ENCODE measurements at places on chromosomes 12 and 14.

DNA sequence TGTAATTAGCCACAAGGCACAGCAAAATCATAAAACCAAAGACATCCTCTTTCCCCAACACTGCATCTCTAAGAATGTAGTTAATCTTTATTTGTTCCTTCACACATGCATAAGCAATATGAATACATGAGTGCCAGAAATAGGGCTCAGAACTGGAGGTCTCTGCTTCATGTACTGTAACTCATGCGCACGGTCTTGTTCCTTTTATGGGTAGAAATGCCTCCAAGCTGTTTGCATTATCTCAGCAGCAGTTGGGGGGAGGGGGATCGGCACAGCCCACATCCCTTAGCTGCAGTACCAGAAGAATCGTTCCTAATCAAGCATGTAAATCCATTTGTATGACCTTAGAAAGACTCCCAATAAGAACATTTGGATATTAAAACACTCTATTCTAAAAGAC, 20.0 kb downstream of the RHOJ start:
- DNase-seq = no peak

DNA sequence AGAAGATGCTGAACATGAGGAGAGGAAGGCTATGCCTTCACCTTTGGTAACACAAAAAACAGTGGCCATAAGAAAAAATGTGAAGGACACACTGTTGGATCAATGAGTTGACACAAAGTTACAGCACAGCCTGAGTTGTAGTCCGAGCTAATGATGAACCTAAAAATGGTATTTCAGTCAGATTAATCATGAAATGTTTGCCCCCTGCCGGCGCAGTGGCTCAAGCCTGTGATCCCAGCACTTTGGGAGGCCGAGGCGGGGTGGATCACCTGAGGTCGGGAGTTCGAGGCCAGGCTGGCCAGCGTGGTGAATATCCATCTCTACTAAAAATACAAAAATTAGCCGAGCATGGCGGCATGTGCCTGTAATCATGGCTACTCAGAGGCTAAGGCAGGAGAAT, 1.3 kb upstream of the CAPRIN2 start:
- no peak for DNase-seq

DNA sequence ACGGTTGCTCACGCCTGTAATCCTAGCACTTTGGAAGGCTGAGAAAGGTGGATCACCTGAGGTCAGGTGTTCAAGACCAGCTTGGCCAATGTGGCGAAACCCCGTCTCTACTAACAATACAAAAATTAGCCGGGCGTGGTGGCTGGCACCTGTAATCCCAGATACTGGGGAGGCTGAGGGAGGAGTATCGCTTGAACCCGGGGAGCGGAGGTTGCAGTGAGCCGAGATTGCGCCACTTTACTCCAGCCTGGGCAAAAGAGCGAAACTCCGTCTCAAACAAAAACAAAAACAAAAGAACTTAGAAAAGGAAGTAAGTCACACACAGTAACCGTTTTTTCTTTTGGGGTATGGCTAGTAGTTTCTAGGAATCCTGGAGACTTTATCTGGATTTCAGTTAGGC, 1.7 kb upstream of the PALS1 start:
- no peak for DNase-seq

DNA sequence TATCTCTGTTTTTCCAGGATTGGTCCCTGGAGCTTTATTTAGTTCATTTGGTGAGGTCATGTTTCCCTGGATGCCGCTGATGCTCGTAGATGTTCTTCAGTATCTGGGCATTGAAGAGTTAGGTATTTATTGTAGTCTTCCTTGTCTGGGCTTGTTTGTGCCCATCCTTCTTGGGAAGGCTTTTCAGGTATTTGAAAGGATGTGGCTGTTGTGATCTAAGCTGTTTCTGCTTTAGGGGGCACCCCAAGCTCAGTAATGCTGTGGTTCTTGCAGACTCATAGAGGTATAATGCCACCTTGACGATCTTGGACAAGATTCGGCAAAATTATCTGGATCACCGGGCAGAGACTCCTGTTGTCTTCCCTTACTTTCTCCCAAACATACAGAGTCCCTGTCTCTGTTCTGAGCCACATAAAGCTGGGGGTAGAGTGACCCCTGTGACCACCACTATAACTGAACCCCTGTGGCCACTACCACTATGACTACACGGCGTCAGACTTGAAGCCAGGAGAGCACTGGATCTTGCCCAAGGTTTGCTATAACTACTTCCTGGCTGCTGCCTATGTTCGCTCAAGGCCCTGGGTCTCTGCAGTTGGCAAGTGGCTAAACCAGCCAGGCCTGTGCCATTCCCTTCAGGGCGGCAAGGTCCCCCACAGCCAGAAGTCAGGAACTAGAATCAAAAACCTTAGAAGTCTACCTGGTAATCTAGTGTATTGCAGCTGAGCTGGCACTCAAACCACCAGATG, 40.9 kb downstream of the FGD4 start:
- no peak for DNase-seq

DNA sequence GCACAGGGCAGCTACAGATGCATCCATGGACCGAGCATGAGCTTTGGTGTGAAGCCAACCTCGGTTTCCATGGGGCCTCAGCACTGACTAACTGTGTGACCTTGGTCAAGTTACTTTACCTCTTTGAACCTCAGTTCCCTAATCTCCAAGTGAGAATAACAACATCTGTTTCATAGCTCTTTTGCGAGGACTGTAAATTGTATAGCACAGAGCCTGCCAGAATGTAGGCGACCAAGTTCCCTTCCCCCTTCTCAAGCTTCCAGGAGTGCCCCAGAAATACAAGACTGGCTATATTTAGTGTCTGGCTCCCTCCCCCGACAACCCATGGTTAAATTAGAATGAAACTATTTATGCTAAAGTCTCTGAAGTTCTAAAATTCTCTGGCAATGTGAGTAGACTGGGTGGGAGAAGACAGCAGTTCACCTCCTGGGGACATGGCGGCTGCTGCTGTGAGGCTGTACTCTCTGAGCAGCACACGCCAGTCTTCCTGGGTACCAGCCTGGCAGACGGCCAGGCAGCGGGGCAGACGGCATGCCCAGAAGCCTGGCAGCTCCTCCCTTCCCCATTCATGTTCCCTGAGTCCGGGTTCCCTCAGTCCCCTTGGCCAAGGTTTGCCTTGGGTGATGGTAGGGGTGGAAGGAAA, 22.0 kb upstream of the TMED10 start:
- no peak for DNase-seq

DNA sequence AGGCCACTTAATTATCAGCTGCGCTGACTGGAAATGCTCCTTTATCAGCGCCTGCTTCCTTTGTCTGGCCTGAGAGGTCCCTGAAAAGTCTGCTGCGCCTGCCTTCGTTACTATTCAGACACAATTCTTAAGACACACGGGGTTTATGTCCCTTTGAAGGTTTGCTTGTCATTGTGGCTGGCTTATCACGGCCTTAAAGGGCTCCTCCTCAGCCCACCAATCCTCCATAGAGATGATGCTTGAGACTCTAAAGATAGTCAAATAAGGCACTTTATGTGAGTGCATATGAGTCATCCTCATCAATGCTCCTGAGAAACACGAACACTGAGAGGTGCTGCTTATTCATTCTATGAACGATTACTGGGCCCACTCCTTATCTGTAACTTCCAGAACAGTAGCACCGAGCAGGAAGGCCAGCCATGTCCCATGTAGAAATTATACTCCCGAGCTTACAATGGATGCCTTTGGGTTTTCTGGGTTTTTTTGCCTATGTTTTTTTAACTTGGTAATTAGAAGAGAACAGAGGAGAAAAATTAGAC, 1268.2 kb upstream of the TMEM132C start:
- DNase-seq = no peak

GRCh38 chr12:130111965-130112496, 50.2 kb upstream of the FZD10 start:
- no peak for DNase-seq

GRCh38 chr12:12502815-12503151, 59.9 kb downstream of the DUSP16 start:
- no peak for DNase-seq

GRCh38 chr14:95237958-95238340, 80.6 kb upstream of the DICER1 start:
- DNase-seq = no peak

GRCh38 chr12:66860752-66861750, 182.2 kb upstream of the GRIP1 start:
- DNase-seq = peak; percentile 37

DNA sequence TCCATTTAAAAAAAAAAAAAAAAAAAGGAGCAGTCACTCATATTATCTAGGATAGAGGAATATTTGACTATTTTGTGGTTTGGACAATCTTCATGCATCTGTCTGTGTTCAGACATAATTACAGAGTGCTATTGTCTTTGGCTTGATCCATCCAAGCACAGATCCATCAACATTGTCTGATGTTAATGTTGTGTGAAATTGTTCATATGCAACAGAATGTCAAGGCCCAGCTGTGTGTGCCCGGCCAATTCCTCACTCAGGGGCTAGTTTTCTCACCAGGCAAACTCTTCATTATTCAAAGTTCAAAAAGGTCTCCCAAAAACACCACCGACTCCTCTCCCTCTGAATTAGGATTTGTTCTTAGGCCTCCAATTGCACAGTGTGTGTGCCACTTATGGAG, 324.9 kb upstream of the TMTC1 start:
- DNase-seq = no peak

Measured in activated T-cell treated with anti-CD3 and anti-CD28 coated beads for 48 hours (primary cell).